ENCODE measurements at places on chromosomes 1 and 21.
A peak's percentile ranks its signal among the peaks of the same experiment; 100 is the strongest.

DNA sequence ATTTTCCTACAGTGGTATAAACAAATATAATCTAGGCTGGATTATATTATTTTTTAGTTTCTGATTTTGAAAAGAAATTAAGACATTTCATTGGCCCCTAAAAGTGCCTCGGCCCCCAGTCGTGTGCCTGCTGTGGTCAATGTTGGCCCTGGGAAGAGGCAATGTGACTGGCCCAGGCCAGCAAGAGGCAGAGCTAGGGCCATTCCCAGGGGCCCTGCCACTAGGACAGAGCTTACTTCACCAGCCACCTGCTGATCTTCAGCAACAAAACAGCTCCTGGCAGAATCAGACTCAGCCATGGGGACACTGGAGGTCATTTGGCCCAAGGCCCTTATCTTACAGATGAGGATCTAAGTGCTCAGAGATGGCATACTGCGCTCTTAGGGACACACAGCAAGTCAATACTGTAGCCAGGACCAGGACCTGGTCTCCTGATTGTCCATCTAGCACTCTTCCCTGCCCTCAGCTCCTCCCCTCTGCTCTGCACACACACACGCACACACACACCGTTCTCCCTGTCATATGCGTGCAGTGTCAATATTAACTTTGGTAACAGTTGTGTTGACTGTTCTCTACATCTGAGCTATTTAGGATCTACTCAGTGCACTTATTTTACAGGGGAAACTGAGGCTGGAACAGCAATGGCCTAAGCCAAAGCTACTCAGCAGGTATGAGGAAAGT lies 16.6 kb upstream of the KLHDC7A start:
- H3K4me1 ChIP-seq = no peaks in the 10 kb centered on the region
- no peaks in the 10 kb centered on the region for H3K36me3 ChIP-seq
- no peak for DNase-seq
- H3K27ac ChIP-seq = no peak overlapping the region

DNA sequence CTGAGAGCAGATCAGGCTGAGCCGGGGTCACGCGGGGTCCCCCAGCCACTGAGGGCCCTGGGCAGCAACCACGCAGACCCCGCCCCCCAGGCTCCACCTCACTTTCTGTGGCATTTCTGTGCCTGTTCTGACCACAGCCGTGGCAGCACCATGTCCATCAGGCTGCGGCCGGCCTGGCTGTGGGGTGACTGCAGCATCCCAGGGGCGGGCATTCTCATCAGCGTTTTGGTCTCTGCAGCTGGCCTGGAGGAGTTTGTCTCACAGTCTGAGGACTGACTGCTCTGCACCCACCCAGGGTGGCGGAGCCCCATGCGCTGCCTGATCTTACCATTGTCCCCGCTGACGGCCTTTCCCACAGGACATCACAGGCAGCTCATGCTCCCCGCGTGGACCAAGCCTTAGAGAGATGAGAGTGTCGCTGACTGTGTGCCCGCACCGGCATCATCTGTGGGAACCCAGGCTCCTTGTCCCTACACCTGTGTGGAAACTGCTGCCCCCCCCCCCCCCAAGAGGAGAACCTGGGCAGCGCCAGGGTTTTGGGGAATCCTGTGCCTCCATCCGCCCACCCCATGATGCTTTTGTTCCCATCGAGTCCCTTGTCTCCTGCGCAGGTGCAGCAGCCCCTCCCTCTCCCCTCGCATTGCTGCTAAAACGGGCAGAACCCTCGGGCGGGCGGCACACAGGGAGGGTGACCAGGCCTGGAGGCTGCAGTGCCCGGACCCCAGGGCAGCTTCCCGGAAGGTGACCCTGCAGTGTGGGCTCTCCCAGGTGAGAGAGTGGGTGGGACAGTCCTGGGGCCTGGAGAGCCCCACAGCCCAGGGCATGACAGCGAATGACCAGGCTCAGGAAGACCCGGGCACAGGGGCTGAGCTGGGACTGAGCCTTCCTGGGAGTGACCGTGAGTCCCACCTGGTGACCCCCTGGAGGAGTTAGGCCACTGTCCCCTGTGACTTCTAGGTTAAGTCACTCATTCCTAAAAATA lies 1.8 kb downstream of the KRTAP10-1 start:
- no peaks in the 10 kb centered on the region for H3K36me3 ChIP-seq
- no peak overlapping the region for H3K4me3 ChIP-seq
- peaks cover 3% of the 10 kb centered on the region for H3K27me3 ChIP-seq

GRCh38 chr1:17409391-17409811 lies 30.1 kb downstream of the RCC2 start:
- H3K36me3 ChIP-seq = peaks cover 72% of the 10 kb centered on the region
- peaks cover 5% of the 10 kb centered on the region for H3K4me1 ChIP-seq
- DNase-seq = no peak
- no peak overlapping the region for H3K4me3 ChIP-seq

DNA sequence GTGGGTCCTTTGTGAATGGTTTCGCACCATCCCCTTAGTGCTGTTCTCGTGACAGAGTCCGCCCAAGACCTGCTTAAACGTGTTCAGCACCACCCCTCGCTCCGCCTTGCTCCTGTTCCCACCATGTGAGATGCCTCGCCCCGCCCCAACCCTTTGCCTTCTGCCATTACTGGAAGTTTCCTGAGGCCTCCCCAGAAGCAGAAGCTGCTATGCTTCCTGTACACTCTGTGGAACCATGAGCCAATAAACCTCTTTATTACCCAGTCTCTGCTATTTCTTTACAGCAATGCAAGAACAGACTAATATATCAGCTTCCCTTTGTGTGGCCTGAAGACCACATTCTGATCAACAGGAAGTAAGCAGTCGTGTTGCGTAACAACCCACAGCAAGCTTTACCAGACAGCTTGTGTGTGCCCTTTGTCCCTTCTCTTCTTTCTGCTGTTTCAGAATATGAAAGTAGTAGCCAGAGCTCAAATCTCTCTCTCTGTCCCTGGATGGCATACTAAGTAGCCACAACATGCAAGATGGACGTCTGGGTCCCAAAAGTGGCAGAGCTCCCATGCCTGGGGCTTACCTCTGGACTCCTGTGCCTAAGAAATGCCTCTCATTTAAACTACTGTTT lies 14.1 kb downstream of the HENMT1 start:
- H3K36me3 ChIP-seq = no peaks in the 10 kb centered on the region
- DNase-seq = peak; percentile 11
- H3K27me3 ChIP-seq = no peaks in the 10 kb centered on the region
- no peaks in the 10 kb centered on the region for H3K4me1 ChIP-seq
- no peak overlapping the region for H3K4me3 ChIP-seq

GRCh38 chr1:109263597-109264378 lies 14.4 kb downstream of the CELSR2 start:
- H3K36me3 ChIP-seq = no peaks in the 10 kb centered on the region
- no peak overlapping the region for H3K4me3 ChIP-seq
- DNase-seq = peak; percentile 80
- H3K27ac ChIP-seq = no peak overlapping the region
- H3K27me3 ChIP-seq = no peaks in the 10 kb centered on the region

GRCh38 chr1:53323316-53323715 lies 4.6 kb downstream of the LRP8 start:
- no peak for DNase-seq
- H3K4me3 ChIP-seq = no peak overlapping the region
- peaks cover 57% of the 10 kb centered on the region for H3K36me3 ChIP-seq
- peaks cover 19% of the 10 kb centered on the region for H3K4me1 ChIP-seq

- no peak overlapping the region for H3K4me3 ChIP-seq
- H3K4me1 ChIP-seq = peaks cover 3% of the 10 kb centered on the region
- H3K36me3 ChIP-seq = no peaks in the 10 kb centered on the region
- no peak overlapping the region for H3K27ac ChIP-seq
These were observed 86.3 kb downstream of the LHX9 start for GRCh38 chr1:198003468-198003867.

DNA sequence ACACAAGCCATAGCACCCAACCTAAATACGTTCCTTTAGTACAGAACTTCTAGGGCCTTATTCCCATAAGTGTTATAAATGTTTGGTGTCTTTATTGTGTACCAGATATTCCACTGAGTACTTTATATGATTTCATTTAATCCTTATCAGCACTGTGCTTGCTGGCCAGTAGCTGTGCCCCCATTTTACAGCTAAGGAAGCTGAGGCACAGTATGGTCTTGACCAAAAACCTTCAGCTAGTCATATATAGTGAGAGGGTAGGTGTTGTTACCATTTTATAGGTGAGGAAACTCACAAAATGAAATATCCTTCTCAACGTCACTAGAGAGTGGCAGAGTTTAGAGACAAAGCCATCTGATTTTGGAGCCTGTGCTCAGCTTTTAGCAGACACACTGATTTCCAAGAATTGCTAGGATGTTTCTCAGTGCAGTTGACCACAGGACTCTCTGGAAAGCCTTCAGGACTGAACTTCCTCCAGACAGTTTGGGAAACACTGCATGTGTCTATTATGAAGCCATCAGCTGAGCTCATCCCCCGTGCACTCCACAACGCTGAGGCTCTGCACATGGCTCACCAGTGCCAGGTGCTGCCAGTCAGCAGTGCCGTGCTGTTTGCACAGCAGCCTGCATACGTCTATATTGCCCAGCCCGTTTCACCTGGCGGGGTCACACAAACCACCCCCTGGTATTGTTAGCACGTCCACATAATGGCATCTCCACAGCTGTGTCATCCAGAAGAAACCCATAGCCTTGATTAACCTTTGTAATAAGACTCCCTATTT lies 15.4 kb downstream of the NPPA start:
- H3K4me1 ChIP-seq = no peaks in the 10 kb centered on the region
- H3K4me3 ChIP-seq = no peak overlapping the region
- no peak for DNase-seq
- H3K36me3 ChIP-seq = peaks cover 56% of the 10 kb centered on the region
- H3K27me3 ChIP-seq = no peaks in the 10 kb centered on the region

DNA sequence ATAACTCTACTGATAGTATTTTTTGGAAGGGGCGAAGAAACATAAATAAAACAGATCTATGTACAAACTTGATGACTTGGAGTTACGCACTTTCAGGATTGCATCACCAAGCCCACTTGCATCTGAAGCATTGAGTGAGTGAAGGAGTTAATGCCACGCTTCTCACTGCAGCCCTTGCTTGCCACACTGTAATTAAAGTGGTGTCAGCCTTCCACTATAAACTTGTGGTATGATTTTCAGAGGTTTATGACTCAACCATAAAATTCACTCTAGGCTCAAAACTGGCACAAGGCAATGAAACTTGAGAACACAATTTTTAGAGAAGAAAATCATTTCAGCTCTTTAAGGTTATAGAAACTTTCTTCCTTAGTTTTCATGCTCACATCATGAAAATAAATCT lies 93.9 kb upstream of the PRMT6 start:
- H3K27ac ChIP-seq = no peak overlapping the region
- no peaks in the 10 kb centered on the region for H3K27me3 ChIP-seq
- H3K4me1 ChIP-seq = no peaks in the 10 kb centered on the region
- no peak overlapping the region for H3K4me3 ChIP-seq

GRCh38 chr21:39003982-39004633 lies 179.1 kb downstream of the PSMG1 start:
- H3K27me3 ChIP-seq = no peaks in the 10 kb centered on the region
- no peak overlapping the region for H3K27ac ChIP-seq
- DNase-seq = no peak
- peaks cover 53% of the 10 kb centered on the region for H3K4me1 ChIP-seq

DNA sequence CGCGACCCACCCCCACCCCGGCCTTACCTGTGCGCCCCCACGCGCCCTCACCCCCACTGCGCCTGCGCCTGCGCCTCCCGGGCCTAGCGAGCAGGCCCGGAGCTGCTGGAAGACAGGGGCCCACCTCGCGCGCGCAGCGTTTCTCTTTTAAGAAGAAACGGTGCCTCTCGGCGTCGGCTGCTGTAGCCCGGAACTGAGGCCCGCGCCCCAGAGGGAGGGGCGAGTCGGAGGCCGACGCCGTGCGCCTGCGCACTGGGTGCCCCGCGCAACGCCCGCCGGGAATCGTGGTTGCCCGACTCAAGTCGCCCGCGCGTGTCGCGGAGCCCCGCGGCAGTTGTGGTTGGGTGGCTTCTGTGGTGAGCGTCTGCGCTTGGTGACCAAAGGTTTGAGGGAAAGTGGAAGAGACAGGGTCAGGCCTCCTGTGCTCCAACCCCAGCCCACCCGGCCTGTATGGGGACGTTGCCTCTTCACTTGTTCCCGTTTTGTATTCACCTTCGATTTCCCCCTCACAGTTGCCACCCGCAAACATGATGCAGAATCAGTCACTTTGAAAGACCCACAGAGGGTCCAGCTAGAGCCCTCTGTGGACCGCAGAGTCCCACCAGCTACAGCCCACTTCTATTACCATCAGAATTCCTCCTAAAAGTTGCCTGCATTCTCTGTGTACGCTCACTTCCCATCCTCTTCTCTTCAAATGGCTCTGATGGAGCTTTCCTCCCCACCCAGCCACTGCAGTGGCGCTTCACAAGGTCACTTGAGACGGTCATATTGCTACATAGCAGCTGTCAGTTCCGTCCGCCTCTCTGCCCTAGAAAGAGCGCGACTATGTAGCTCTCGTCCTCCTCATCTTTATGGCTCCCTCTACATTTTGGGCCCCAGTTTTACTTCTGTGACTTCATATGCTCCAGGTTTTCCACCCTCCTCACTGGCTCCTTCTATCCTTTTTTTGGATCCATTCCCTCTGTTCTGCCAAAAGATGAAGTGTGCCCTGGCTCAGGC lies at the start of gene ZNF692:
Gene ZNF692, minus strand, starts transcription at position 195 of the 999 bp plus-strand sequence. CDS start 776 bp downstream, outside the sequence.
- peak; percentile 93 for DNase-seq
- peaks cover 33% of the 10 kb centered on the region for H3K4me1 ChIP-seq
- peaks cover 17% of the 10 kb centered on the region for H3K36me3 ChIP-seq

DNA sequence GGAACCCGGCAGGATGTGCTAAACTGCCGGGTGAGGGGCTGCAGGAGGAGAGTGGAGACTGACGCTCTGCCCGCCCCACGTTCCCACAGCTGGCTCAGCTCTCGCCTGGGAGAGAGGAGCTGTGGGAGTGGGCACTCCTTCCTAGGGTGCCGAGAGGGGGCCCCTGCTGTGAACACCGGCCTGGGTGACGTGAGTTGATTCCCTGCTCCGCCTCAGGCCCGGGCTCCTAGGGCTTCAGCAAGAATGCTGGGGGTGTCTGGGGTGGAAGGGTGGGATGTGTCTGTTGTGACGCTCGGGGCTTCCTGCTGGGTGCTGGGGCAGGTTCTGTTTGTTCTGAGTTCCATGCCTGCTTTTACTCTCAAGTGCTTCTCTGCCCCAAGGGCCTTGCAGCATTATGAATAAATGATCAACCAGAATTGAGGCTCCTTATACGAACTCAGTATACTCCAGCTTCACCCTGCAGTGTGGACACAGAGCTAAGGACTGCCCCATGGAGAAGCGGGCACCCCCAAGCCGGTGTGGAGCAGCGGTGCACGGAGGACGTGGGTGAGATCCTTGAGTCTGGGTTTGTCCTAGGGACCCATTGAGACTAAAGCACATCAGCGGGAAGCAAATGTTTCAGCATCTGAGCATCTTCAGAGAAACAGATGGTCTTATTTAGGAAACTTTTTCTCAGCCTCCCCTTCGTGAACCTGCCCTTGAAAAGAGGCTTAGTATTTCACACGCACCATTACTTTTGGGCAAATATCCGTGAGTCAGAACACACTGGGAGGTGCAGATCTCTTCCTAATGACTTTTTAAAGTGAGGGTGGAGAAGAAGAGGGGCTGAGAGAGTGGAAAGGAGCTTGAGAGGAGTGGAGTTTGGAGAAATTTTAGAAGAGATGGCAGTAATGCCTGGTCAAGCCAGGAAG lies 41.7 kb downstream of the SYT6 start:
- H3K4me3 ChIP-seq = no peak overlapping the region
- 0 out of 2 replicates have a peak, but pooled peaks cover 2% of the 10 kb centered on the region for H3K27me3 ChIP-seq
- no peaks in the 10 kb centered on the region for H3K36me3 ChIP-seq
- DNase-seq = no peak
- H3K27ac ChIP-seq = no peak overlapping the region
